Effector CD8-positive, alpha-beta T cell (primary cell): ENCODE measurements at places on chromosomes 6 and 20.

DNA sequence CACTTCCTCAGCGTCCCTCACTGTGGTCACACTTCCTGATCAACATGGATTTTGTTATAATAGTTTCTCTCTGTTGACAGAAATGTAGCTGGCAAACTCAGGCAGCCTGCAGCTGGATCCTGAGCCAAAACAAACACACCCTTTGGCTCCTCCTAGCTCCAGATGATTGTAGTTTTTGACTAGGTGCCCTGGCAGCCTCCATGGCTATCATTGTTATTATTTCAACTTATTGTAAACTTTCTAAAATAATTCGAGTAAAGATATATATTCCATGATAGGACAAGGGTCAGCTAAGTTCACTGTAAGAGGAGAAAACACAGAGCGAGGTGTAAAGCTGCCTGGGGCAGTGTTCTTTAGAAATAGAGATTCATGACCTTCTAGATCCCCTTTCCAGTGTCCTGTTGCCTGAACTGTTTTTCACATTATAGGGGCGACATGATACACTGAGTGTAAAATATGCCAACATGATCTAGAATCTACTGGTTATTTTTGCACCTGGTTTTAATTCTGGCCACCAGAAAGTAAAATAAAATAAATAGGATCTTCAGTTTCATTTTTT, 98.2 kb upstream of the HDGFL1 start:
- no peak for DNase-seq

- DNase-seq: no peak
Measured at GRCh38 chr6:43953794-43954310, 173.4 kb downstream of the MRPL14 start.

DNA sequence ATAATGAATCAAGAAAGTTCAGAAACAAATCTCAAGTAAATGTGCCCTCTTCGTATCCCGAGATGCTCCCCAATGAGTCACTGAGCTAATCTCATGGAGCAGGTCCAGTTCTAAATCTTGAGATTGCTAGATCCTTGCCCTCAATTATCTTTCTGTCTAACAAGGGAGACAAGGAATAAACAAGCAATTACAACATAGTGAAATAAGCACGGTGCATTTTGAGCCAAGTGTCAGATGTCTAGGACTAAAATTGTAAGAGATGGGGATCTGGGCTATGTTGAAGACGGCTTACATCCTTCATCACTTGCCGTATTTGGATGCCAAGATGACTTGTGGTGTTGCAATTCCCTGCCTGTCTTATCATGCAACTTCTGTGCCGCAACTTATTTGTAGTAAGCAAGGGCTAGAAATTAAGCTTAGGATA, 56.5 kb upstream of the ADGRF1 start:
- no peak for DNase-seq

- DNase-seq: no peak
Measured at GRCh38 chr6:162154001-162154400, 573.6 kb downstream of the PRKN start.

GRCh38 chr6:43951063-43951755, 176.0 kb downstream of the MRPL14 start:
- DNase-seq: no peak

DNA sequence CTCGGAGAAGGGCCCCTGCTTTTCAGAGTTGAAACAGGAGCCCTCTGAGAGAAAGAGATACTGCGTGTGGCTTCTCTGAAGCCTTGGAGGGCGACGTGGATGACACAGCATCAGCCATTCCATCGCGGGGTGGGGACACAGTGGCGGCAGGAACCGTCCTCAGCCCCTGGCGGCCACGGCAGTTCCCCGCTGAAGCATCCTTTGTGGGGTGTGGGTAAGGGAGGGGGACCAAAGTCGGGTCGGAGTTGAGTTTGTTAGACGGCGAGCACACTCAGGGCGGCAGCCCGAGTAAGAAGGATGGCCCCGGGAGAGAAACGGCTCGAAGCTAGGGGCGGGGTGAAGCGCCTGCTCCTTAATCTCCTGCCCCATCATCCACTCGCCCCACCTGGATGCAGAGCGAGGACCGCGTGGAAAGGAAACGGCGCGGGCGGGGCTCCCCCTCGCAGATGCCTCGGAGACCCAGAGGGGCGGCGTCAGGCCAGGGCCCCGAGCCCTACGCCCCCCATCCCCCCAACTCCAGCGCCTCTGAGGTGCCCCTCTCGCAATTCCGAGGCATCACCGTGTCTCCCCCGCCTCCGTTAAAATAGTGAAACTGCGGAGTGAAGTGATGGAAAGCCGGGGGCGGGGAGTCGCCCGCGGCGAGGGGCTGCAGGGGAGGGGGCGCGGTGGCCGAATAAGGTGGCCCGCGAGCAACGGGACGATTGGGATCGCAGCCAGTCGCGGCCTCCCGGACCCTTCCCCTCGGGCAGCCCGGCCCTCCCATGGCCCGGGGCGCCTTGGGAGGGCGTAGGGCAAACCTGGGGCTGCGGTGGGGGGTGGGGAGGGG, 796 bp upstream of the RREB1 start:
- DNase-seq: peak; percentile 53

- no peak for DNase-seq
Measured at GRCh38 chr6:157885876-157886275, 62.8 kb downstream of the SNX9 start.

DNA sequence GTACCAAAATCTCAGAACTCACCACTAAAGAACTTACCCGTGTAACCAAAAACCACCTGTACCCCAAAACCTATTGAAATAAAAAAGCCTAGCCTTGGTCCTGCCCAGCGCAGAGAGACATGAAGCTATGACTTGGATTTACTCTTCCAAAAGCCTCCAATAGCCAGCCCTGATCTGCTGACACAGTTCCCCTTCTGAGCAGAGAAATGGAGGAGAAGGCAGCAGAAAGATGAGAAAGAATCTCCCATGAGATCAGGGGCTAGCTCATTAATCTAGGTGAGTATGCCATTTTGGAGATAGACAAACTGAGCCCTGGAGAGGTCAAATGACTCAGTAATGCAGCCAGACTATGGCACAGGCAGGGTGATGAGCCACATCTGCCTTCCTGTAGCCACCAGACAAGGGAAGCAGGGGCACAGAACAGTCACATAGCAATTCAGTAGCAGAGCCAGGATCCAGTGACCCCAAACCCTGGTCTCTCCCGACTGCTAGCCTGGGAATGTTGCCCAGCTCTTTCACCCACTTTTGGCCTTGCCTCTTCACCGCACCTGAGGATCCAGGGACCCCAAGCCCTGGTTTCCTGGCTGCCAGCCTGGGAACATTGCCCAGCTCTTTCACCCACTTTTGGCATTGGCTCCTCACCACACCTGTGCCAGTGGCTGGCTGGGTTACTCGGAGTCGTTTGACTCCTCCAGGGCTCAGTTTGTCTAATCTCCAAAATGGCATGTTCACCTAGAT, 7.2 kb upstream of the SDCBP2 start:
- DNase-seq: no peak

- no peak for DNase-seq
Measured at GRCh38 chr6:139442188-139442671, 67.8 kb upstream of the CITED2 start.

- no peak for DNase-seq
Measured at GRCh38 chr6:125810445-125810844, 19.7 kb downstream of the NCOA7 start.

DNA sequence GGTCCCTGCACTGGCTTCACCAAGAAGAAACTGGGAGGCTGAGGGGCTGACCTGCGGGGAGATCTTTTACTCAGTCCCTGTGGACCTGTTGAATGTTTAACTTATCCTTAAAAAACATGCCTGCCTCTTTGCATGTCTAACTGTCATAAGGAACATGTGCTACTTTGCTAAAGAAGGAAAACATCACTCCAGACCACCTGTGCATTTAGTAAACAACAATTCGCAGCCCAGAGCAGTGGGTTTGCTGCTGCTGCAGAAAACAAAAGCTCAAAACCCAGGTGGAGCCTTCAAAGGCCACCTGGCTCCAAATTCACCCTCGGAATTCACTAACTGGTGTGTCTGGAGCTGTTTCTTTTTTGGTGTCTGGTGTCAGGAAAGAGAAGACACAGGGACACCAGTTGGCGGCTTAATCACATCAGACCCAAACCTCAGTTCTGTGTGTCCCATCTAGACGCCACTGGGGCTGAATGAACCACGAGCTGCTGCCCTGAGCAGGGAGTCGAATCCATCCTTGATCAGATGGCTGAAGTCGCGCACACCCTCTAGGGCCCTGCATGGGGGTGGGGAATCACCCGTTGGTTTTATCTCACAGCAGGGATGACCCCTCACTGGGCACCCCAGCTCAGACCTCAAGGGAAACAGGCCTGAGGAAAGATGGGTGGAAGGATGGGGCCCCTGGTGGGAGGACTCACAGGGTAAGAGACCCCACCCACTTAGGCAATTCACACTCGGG, 344.3 kb downstream of the PREX1 start:
- DNase-seq: no peak

DNA sequence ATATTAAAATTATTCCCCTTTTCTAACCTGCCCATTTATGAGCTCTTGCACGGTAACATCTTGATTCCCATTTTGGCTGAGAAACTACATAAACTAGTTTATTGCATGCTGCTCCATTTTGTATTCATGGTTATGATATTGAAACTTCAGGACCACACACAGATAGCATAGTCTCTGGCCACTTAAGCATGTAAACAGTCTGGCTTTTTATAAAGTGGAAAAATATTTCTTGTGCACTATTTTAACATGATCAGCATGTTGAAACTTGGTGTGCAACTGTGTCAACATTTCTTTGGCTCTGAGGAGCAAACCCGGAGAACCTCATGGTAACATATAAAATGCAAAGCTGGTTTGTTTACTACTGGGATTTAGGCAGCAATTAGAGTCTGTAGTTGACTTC, 70.7 kb downstream of the SLX4IP start:
- DNase-seq: no peak

GRCh38 chr6:100573166-100573565, 108.4 kb upstream of the SIM1 start:
- no peak for DNase-seq

DNA sequence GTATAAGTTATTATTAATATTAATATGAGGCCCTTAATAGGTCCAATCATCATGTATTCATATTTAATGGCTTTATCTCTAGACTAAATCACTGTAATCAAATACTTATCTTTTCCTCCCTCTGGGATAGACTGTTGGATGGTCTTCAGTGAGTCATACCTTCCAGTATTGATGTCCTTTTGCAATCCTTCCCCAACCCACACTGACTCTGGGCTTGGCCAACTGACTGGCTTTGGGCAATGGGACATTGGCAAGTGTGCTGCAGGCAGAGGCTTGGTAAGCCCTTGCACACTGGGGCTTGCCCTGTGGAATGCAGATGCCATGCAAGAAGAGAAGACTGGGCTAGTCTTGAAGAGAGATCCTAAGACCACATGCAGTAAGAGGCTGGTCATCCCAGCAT, 136.6 kb downstream of the CCDC170 start:
- DNase-seq: no peak

DNA sequence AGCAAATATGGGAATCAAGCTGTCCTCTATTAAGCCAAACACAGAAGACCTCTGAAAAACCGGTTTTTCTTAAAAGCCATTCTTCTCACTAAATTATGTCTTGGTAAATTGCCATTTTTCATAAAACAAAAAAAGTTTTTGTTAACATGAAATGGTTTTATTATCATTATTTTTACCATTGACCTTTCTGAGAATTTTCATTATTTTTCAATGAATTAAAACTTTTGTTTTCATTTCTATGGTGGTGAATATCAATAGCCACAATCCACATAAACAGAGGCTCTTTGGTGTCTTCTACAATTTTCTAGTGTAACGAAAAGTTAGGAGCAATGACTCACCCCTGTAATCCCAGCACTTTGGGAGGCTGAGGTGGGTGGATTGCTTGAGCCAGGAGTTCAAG, 2.1 kb downstream of the SF3B5 start:
- no peak for DNase-seq

DNA sequence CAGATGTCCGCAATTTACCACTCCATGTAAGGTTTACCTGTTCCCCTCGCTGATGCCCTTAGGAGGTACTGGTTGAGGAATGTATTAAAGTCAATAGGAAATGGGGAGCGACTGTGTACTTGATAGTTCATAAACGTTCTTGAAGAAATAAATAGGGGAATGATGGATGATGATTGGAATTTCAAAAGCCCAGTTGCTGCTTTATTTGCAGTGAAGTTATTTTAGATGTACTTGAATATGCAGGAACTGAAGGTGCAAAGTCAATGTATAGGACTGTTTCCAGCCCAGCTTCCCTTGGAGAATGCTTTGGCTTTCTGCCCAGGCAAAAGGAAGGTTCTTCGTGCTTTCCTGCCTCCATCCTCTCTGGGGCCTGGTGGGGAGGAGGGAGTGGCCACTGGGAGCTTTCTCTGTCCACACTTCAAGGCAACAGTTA, 19.8 kb downstream of the ADGRF5 start:
- no peak for DNase-seq

DNA sequence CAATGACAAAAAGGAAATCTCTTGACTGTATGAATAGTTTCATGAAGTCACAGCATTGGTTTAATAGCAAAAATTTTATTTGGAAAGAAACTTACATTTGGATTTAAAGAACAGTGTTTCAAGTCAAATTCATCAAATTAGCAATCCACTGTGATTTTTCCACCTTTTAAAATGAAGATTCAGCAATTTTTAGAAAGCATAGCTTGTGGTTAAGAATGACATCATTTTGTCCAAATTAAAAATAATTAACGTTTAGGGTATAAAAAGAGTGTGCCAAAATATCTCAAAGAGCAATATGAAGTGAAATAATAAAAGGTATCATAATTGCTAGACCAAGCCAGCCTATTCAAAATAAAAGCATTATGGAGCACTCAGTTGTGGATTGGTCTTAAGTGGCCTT, 114.6 kb downstream of the PAX1 start:
- DNase-seq: no peak

DNA sequence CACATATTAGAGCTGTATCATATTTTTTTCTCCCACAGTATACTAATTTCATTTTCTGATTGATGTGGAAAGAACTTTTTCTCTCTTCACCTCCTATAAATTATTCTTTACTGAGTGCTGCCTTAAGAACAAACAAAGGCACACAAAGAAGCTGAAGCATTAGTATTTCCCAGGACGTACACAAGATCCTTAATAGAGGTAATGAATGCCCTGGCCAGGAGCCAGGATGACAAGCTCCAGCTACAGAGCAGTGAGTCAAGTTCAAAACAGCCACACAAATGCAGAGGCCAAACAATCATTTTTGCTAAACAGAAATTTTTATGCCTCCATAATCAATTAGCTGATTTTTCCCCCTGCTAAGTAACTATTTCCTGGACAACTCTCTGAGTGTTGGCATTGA, 639.6 kb downstream of the EPHA7 start:
- DNase-seq: no peak

DNA sequence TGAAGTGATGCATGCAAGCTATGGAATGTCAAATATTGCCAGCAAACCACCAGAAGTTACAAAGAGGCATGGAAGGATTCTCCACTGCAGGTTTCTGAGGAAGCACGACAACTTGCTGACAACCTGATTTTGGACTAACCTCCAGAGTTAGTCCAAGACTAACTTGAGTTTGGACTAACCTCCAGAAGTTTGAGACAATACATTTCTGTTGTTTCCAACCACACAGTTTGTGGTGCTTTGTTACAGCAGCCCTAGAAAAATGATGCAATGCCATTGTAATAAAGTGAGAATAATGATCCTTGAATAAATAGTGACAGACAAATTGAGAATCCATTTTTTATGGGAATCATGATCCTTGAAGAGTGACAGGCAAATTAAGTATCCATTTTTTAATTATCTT, 169.9 kb upstream of the HDDC2 start:
- no peak for DNase-seq
